Amygdala (tissue), 56 donors: ENCODE measurements at places on chromosomes 16 and 17.
A peak's percentile ranks its signal among the peaks of the same experiment; 100 is the strongest.

- no peak for DNase-seq
Observed at GRCh38 chr17:71434716-71435115, 686.1 kb upstream of the SOX9 start.

DNA sequence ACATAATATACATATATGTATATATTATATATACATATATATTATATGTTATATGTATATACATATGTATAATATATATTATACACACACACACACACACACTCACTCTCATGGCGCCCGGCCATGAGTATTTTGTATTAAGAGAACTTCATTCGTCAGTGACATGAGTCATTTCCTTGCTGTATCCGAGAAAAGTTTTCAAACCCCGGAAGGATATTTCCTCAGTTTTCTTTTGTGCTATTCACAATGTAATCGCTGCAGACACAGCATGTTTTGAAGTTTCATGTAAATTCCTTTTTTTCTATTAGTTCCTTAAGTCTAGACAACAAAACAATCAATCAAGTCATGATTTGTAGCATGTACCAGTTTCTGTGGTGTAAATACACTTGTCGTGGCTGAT is 33.3 kb downstream of the OR1D5 start:
- no peak for DNase-seq

DNA sequence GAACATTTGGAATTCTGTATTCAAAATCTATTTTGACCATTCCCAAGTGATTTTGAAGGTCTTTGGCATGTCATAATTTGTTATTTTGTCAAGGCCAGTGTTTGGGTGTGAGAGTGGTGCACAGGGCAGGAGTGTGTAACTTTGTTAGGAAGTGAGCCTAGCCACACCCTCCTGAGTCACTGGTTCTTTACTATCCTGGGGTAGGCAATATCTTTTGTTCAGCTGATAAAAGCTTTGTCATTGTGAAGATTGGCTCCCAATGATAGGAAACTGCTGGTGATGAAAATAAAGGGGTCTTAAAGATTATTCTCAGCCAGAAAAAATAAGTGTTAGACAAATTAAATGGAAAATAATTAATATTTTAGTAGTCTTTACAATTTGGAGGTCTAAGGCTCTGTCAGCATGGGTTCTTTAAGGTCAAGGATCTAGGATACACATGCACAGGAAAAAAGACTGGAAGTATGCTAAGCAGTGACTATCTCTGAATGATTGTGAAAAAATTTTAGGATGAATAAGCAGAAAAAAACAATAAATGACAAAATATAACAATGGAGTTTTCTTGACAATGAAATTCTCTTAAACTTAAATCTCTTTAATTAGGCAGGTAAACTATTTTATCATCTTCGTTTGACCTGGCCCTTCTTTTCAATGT is 5.1 kb downstream of the UBN1 start:
- no peak for DNase-seq

DNA sequence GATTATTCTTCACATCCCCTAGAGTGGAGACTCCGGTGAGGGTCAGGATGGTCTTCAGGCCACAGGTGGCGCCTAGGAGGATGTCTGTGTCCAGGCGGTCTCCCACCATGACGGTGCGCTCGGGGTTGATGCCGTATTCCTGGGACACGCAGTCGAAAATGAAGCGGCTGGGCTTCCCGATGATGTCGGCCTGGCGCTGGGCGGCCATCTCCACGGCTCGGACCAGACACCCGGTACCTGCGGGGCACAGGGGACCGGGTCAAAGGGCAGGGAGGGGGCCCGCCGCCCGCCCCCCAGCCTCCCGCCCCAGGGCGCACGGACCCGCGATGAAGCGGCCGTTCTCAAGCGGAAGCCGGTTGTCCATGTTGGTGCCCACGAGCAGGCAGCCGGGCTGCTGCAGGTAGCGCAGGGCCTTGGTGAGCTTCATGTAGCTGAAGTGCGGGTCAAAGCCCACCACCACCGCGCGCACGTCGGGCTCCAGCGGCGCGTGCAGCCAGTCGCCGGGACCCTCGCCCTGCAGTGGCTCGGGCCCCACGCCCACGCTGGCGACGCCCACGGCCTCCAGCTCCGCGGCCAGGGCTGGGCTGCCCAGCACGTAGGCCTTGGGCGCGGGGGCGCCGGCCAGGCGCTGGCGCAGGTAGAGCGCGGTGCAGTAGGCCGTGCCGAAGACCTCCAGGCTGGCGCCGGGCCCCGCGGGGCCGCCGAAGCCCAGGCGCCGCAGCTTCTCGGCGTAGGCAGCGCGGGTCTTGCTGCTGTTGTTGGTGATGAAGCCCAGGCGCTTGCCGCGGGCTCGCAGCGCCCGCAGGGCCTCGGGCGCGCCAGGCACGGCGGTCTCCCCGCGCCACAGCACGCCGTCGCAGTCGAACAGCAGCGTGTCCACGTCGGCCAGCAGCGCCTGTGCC is 572 bp downstream of the PGP start:
- DNase-seq: no peak

GRCh38 chr17:69414408-69415274 is at the start of gene MAP2K6:
TSS of gene MAP2K6 (plus strand) at chr17:69414697. CDS start at chr17:69414985, 288 bp downstream.
- DNase-seq: peak; percentile 40

DNA sequence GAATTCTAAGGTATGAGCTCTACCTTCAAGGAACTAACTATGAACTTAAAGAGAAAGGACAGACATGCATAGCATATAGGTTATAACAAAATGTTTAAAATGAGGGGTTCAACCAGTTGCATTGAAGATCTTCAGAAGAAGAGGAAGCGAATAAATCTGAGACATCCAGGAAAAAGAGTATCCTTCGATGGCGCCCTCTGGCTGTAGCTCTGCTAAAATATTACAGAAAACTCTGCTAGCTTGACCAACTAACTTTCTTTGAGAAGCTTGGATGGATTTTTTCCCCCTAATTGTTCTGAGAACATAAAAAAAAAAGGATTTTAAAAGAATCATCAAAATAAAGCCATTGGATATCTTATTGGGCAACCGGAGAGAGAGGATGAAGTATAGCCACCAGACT is 659.9 kb upstream of the SOX9 start:
- no peak for DNase-seq

- DNase-seq: no peak
Observed at GRCh38 chr17:77631307-77631706, 327.2 kb upstream of the TNRC6C start.

- DNase-seq: no peak
Observed at GRCh38 chr17:79917902-79918484, 78.8 kb upstream of the CBX4 start.

- DNase-seq: no peak
Observed at GRCh38 chr17:66493283-66494019, 191.0 kb downstream of the PRKCA start.

DNA sequence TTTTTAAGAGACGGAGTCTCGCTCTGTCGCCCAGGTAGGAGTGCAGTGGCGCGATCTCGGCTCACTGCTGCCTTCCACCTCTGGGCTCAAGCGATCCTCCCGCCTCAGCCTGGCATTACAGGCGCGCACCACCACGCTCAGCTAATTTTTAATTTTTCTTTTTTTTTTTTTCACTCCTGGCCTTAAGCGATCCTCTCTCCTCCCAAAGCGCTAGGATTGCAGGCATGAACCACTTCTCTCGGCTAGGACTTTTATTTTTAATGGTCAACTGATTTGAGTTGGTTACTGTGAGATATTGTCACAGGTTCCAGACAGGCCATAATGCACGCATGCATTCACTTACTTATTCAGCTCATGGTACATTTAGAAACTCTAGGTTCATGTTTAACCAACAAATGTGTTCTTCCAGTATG is 888 bp downstream of the PIGW start:
- no peak for DNase-seq

- no peak for DNase-seq
Observed at GRCh38 chr16:28616636-28617035, 6.8 kb upstream of the SULT1A1 start.

DNA sequence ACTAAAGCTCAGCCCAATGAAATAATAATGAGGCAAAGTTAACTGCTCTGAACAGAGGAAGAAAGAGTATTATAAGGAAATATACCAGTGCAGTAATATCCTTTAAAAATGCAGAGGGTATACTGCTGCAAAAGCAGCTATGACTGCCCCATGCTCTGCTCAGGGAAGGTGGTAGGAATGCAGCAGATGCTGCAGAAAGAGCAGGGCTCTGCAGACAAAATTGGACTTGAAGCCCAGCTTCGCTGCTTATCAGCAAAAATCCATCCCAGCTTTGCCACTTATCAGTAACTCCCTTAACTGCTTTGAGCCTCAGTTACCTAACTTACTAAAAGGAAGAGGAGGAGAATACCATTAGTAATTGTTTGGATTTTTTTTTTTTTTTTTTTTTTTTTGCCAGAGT is 533.8 kb upstream of the CDH5 start:
- DNase-seq: no peak

- DNase-seq: no peak
Observed at GRCh38 chr17:82884970-82885353, 45.1 kb upstream of the ZNF750 start.

DNA sequence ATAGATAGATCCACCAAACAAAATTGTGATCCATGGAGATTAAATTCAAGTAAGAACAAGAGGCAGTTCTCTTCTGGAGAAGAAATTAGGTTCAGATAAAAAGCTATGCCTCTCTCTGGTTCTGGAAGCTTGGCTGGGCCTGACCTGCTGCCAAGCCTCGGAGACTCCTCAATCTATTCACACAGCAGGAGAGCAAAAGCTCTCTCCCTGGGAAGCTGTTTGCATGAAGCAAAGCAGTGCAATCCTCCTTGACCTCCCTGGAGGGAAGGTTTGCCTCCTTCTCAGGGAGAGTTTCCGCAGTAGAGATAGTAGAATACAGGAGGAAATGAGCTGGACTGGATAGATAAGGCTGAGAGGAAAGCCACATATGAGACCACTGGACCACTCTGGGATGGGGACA is 78.1 kb upstream of the GNAO1 start:
- DNase-seq: no peak

GRCh38 chr16:56272583-56272894 is 81.2 kb downstream of the GNAO1 start:
- DNase-seq: no peak

GRCh38 chr16:47724115-47724785 is 263.1 kb downstream of the PHKB start:
- no peak for DNase-seq

GRCh38 chr16:886084-886543 is 84.7 kb downstream of the LMF1 start:
- DNase-seq: peak; percentile 8

DNA sequence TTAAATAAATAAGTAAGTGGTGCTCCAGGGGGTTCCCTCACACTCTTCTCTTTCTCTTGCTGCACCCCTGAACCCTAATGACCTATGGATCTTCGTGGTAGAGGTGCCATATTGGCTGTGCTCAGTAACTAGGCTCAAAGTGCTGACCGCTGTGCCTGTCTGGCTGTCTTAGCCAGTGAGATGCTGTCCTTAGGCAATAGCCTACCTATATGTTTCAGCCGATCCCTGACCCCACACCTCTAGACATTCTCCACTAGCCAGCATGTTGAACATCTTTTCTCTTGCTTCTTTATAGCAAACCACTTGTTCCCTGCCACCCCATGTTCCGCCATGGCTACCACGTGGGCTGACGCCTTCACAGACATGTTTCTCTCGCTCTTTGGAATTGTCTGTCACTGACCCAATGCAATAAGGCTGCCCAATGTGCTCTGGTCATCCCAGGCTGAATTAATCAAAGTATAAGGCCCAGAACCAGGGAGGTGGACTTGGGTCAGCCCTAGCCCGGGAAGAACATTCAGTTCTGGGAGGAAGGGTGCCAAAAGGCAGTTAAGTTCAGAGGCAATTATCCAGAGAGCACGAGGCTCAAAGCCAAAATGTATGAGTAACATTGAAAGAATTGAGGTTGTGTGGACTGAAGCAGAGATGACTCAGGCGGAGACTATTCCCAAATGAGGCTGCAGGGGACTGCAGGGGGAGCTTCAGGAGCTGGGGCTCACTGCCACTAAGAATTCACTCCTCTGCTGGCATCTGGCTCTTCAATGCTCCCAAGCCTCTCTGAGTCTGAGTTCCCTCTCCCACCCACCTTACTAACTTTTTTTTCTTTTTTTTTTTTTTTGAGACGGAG is 28.7 kb upstream of the TNRC6A start:
- DNase-seq: no peak

GRCh38 chr16:23920446-23920845 is 84.7 kb downstream of the PRKCB start:
- DNase-seq: no peak

DNA sequence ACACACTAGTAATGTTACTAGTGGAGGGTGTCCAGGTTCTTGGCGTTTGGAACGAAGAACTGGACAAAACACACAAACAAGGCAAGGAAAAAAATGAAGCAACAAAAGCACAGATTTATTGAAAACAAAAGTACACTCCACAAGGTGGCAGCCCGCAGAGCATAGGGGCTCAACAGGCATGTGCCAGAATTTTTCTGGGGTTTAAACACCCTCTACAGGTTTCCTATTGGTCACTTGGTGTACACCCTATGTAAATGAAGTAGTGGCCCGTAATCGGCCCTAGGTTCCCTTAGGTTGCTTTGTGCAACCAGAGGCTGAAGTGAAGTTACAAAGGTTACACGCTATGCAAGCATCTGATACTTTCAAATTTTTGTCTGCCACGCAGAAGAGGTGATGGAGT is 8.1 kb downstream of the OR2C1 start:
- no peak for DNase-seq

- DNase-seq: no peak
Observed at GRCh38 chr16:88974080-88974915, 2.7 kb downstream of the CBFA2T3 start.

DNA sequence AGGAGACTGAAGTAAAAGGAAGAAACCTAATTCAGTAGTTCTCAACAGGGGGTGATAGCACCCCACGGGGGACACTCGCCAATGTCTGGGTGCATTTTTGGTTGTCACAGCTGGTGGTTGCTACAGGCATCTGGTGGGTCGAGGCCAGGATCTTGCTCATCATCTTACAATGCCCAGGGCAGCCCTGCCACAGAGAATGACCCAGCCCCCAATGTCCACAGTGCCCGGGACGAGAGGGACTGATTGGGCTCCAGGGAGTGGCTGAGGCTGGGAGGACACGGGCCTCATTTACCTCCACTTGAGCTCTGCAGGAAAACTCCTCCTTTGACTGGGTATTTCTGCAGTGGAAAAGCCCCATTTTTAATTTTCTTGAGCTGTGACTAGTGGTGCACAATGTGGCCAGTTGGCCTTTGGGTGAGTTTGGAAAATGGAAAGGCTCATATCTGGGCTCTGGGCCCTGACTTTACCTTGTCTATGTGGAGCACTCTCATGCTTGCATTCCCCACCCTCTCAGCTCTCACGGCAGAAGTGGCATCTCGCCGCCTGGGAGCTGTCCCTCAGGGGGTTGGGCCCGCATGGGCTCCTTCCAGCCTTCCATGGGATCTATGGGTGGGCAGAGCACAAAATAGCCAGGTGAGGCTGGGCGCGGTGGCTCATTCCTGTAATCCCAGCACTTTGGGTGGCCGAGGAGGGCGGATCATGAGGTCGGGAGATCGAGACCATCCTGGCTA is 37.7 kb upstream of the IRF8 start:
- no peak for DNase-seq

DNA sequence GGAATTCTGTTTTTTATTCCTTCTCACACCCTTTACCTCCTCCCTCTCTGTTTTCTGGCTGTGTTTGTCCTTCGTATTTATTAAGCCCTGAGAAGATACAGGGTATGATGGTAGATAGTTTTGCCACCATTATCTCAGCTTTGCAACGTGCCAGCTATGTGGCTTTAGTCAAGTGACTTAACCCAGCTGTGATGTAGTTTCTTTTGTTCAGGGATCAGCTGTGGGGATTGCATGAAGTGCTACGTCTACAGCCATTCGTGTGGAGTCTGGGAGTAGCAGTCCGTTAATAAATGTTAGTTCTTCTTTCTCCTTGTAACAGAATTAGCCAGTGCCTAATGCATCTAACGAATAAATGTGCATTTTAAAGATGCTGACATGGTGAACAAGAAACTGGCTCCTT is 128.4 kb downstream of the HAPSTR1 start:
- DNase-seq: no peak
